ENCODE measurements at places on chromosomes 6 and 20. TPM values are rescaled to one million over a fixed set of nuclear protein-coding genes. Genes with fewer than 3 reads are reported as not detected.
A peak's percentile ranks its signal among the peaks of the same experiment; 100 is the strongest.

- no peak for DNase-seq
Observed at GRCh38 chr6:170294813-170295509, 4.1 kb upstream of the DLL1 start.

- DNase-seq = no peak
Observed at GRCh38 chr20:62818592-62819493, 2.0 kb downstream of the COL9A3 start.

DNA sequence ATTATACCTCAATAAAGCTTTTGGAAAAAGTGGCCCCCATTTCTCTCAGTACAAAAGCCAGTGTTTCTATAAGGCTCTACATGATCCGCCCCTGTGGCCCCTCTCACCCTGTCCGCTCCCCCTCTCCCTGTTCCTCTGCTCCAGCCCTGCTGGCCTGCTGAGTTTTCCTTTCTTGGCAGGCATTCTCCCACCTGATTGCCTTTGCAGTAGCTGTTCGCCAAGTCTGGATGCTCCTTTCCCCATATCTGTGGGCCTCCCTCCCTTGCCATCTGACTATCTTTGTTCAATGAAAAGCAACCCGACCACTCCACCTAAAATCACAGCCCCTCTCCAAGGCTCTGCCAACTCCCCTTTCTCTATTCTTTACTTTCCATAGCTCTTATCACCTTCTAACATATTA, 33.2 kb downstream of the CDH22 start:
- DNase-seq = no peak

DNA sequence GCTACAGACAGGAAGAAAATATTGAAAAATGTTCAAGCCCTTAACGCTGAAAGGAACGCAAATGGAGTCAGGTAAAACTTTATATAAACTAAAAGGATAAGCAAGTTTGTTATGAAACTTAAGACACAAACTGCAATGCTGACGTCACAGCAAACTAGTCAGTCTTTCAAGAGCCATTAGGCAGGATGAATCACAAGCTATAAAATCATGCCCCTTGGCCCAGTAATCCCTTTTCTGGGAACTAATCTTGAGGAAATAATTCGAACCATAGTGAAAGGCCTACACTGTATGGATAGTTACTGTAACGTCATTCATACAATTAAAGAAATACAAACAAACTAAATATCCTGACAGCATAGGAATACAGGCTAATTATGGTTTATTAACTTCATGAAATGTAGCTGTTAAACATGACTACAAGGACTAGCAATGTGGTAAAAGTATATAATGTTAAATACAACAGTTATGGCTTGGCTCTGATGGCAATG, 42.7 kb upstream of the HINT3 start:
- peak; percentile 92 for DNase-seq

- DNase-seq = no peak
Observed at GRCh38 chr6:108625581-108625980, 64.9 kb downstream of the FOXO3 start.

DNA sequence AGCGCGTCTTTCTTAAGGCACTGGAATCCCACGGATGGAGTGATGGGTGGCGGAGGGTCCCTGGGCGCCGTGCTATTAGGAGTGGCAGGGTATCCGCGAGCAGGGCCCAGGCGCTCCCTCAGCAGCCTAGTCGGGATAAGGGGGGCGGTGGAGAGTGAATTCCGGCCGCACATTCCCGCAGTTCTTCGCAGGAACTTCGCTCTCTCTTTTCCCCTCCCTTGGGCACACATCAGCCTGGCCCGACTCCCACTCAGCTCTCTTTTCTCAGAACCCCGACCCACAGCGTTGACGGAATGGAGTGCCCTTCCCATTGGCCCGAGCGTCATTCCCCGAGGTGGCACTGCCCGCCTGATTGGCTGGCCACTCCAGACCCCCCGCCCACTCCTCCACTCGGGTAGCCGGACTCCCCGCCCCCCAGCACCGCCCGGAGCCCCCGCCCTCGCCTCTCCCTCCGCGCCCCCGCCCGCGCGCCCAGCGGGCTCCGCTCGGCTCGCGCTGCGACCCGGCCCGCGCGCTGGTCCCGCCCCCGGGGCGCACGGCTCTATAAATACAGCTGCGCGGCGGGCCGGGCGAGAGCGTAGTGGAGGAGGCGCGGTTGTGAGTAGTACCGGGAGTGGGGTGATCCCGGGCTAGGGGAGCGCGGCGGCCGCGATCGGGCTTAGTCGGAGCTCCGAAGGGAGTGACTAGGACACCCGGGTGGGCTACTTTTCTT, at the start of gene ID4:
ID4 (plus strand) TSS at position 572 of the 712 bp plus-strand sequence. CDS start 385 bp downstream, outside the sequence.
- DNase-seq = no peak

GRCh38 chr6:42136508-42137193, 5.8 kb downstream of the C6orf132 start:
- peak; percentile 32 for DNase-seq

DNA sequence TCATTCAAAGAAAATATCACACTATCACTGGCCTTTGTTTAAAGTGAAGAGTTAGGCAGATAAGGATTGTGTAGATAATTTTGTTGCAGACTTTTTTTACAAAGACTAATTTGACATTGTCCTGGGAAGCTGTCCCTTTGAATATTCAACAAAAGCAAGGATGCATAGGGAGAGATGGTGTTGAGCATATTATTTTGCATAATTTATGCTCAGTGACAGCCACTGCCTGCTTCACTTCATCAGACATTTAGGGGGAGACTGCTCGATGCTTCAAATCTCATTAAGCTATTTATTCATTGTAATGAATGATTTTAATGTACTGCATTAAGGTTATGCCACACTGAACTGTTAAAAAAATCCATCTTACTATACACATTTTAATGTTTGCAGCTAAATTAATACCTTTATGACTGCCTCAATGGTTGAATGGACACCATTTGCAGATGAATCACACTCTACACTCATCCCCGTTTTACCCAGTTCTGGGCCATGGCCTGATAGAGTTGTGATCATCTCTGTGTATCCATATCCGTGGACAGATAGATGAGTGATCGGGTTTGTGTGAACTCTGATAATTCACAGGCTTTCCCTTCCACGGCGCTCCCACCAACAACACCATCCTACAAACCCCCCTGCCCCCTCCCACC, 128.0 kb downstream of the CDH4 start:
- no peak for DNase-seq

DNA sequence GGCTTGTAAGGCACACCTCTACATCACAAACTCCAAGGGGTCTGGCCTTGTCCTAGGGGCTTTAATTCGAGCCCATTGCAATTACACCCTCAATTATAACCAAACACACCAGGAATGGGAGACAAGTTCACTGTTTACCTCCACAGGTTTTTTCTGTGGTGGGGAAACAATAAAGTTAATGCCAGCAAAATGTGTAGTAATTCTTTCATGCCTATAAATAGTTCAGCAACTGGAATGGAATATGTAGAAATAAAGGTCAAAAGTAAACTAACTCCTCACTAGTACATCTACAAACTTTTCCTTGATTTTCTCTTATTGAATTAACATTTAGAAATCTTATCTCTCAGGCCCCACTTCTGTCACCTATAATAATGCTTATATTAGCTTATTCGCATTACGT, 27.1 kb upstream of the RIPK1 start:
- DNase-seq = no peak

DNA sequence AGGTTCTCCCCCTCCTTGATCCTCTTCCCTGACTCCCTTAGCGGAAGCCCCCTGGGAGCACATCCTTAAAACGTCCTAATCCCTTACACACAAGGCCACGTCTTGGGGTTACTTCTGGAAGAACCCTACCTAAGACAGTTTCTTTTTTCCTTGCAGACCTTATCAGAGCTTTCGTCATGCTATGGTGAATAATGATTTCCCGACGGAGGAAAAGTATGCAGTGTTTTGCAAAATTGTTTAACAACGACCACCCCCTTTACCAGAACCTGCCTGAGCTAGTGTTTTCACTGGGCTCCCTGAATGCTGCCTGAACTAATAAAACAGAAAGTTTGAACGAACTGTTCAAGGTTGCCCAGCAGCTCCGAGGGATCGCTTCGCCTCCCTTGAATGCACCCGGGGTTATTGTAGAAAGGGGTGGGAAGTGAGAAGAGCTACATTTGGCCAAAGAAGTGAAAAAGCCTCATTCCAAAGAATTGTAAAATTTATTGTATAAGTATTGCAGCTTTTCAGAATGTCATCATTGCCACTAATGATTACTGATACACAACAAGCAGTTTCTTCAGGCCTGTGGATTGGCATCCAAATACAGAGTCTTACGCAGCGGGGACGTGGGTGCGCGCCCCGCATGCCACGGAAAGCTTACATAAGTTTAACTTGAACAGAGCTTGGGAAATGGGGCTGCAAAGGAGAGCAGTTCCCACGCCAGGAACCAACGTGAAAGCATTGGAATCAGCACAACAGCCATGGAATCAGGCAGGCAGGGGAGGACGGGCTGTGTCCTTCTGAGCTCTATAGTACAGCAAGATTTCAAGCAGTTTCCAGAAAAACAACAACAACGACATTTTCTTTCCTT, 27.9 kb upstream of the ZBP1 start:
- no peak for DNase-seq

DNA sequence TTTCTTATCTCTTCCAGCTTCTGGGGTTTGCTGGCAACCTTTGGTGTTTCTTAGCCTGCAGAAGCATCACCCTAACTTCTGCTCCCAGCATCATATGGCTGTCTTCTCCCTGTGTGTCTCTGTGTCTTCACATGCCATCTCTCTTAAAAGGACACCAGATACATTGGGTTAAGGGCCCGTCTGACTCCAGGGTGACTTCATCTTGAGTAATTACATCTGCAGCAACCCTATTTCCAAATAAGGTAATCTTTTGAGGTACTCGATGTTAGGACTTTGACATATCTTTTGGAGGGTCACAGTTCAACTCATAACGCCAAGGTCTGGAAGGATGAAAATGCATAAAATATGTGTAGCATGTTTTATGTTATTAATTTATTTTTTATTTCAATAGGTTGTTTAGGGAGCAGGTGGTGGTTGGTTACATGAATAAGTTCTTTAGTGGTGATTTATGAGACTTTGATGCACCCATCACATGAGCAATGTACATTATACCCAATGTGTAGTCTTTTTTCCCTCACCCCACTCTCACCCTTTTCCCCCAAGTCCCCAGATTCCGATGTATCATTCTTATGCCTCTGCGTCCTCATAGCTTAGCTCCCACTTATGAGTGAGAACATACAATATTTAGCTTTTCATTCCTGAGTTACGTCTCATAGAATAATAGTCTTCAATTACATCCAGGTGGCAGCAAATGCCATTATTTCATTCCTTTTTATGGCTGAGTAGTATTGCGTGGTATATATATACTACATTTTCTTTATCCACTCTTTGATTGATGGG, 131.1 kb downstream of the TBXT start:
- DNase-seq = no peak

DNA sequence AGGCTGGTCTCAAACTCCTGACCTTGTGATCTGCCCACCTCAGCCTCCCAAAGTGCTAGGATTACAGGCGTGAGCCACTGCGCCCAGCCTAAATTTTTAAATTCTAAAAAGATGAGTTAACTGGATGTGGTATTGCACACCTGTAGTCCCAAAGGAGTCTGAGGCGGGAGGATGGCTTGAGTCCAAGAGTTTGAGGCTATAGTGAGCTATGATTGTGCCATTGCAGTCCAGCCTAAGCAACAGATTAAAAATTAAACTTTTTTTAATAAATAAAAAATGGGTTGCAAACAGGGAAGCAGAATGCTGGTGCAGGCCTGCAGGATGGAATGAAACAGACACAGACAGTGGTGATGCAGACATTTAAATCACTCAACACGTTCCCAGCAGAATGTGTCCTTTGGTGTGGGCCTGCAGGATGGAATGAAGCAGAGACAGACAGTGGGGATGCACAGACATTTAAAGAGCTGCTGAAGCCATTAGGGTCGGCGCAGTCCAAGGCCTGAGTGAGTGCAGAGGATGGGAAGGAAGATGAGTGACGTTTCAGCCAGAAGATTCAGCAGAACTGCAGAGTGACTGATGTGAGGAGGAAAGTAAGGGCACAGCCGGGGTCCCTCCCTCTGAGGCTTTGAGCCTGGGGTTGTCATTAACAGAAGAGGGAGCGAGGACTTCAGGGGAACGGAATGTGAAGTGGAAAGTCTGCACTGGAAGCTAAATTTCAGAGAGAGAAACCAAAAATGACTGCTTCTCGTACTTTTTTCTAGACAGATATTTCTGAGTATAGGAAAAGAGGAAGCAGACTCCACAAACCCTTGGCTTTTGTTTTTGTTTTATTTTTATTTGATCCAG, 117.5 kb downstream of the RIN2 start:
- no peak for DNase-seq

GRCh38 chr6:6804843-6805615, 216.5 kb downstream of the LY86 start:
- DNase-seq = no peak

- no peak for DNase-seq
Observed at GRCh38 chr6:144066741-144067484, 28.5 kb downstream of the SF3B5 start.

GRCh38 chr6:22231616-22232015, 65.2 kb downstream of the PRL start:
- peak; percentile 10 for DNase-seq

GRCh38 chr6:3138341-3138740, 19.0 kb downstream of the TUBB2A start:
- DNase-seq = peak; percentile 64

DNA sequence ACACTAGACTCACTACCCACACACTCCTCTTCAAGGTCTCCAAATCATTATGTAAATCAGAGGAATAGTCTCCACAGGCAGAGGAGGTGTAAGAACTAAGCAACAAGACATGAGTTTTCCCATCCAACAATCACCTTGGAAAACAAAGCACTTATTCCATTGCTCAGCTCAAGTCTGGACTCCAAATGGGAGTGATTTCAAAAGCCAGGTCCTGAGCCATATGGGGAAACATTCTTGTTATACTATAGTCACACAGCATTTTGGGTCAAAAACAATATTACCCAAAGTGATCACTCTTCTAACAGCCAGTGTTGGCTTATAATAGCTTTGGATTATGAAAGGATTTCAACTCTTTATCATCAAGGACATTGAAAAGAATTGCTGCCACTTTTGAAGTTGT, 3.6 kb upstream of the PRPH2 start:
- no peak for DNase-seq

DNA sequence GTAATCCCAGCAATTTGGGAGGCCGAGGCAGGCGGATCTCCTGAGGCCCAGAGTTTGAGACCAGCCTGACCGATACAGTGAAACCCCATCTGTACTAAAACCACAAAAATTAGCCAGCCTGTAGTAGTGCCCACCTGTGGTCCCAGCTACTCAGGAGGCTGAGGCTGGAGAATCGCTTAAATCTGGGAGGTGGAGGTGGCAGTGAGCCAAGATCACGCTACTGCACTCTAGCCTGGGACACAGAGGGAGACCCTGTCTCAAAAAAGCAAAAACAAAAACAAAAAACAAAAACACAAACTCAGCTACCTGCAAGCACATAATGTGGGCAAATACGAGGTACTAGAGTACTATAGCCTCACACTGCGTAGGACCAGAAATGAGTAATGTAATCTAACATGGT, 3.7 kb upstream of the SPATA2 start:
- DNase-seq = no peak

The COL9A1 gene
- not detected for total RNA-seq

The HSPA12B gene
- not detected for total RNA-seq

The ANGPT4 gene
- not detected for total RNA-seq

The PAK5 gene
- not detected for total RNA-seq

The ZFP57 gene
- total RNA-seq = not detected

The GJA1 gene
- 8.3 TPM for total RNA-seq

The ME1 gene
- 6.4 TPM for total RNA-seq

The IP6K3 gene
- 88.2 TPM for total RNA-seq

The FGD2 gene
- not detected for total RNA-seq

The USP49 gene
- 1.7 TPM for total RNA-seq

The BCLAF1 gene
- total RNA-seq = 91.1 TPM

The ATP9A gene
- 1.8 TPM for total RNA-seq

The SEMG1 gene
- total RNA-seq = not detected

The CST5 gene
- not detected for total RNA-seq

The RGS17 gene
- total RNA-seq = 33.6 TPM

The SLC22A7 gene
- total RNA-seq = not detected

The MLN gene
- total RNA-seq = not detected

The SNAP25 gene
- 0.58 TPM for total RNA-seq

All from LHCN-M2 (cell line).